Lung (tissue), 17 donors: ENCODE measurements at places on chromosomes 2 and 18. TPM values are rescaled to one million over a fixed set of nuclear protein-coding genes. Genes with fewer than 3 reads are reported as not detected.

DNA sequence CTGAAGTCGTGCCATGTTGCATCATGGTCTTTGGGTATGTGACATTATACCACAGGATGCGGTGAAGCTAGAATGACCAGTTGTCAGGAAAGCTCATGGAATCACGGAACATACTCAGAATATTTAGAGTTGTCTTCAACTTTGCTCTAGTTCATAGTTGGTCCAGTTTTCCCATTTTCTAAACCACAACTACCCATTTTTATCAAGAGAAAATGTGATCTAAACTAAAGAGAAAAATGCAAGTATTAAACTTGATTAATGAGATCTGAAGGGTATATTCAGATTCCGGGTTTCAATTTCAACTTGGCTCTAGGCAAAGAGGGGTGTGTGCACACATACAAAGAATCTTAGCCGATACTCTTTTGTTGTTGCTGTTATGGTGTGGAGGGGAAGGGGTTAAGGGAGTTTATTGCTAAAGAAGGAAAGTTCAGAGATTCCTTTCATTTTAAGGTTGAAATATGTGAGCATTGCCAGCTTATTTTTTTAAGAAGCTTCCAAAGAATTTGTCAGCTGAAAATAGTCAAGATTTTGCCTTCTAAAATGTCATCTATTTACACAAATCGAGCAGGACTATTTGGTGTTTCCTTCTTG lies 516.6 kb upstream of the ZEB2 start:
- no peak for DNase-seq
- H3K36me3 ChIP-seq = no peaks in the 10 kb centered on the region
- no peak overlapping the region for H3K27ac ChIP-seq
- H3K4me3 ChIP-seq = no peak overlapping the region
- no peaks in the 10 kb centered on the region for H3K4me1 ChIP-seq

DNA sequence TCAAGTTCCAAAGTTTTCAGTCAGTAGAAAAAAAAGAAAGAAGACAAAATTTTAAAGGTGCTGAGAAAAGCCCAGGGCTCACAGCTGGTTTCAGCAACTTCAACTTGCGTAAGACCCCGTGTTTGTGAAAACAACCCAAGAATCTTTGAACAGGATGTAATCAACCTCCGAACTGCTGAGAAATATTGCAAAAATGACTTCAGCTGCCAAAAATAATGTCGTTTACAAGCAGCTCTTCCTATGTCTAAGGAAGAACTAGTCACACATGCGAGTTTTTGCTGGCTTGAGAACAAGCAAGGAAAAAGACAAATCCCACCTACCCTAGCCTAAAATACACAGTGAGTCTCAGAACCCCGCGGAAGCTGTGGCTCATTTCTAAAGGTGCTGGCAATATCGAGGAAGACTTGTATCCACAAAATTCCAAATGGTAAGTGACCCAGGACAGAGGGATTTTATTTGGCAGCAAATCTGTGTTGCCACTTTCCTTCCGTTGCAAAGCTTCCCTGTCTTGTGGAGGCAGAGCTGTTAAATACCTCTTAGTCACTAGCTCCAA lies 59.8 kb upstream of the SLC8A1 start:
- DNase-seq = peak; percentile 93
- no peaks in the 10 kb centered on the region for H3K36me3 ChIP-seq
- H3K4me3 ChIP-seq = peak overlapping the region; percentile 31
- peak overlapping the region; percentile 93 for H3K27ac ChIP-seq
- H3K4me1 ChIP-seq = no peaks in the 10 kb centered on the region
- no peaks in the 10 kb centered on the region for H3K27me3 ChIP-seq

DNA sequence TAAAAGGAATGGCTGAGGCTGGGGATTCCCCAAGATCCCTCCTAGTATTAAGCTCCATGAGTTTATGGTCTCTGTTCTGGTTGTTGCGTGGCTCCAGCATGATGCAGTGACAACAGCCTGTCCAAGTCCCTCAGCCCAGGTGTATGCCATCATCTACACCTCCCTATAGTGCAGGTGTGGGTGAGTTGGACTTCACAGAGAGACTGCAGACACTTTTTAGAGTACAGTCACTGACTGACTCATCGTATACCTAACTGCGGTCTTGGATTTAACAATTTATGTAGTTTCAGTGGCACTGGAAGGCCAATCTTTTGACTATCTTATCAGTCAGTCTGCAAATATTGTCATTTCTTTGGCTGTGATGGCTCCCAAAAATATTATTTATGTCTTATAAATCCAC lies 415.0 kb downstream of the TMX3 start:
- no peaks in the 10 kb centered on the region for H3K4me1 ChIP-seq
- no peak overlapping the region for H3K27ac ChIP-seq
- no peaks in the 10 kb centered on the region for H3K27me3 ChIP-seq
- DNase-seq = no peak

DNA sequence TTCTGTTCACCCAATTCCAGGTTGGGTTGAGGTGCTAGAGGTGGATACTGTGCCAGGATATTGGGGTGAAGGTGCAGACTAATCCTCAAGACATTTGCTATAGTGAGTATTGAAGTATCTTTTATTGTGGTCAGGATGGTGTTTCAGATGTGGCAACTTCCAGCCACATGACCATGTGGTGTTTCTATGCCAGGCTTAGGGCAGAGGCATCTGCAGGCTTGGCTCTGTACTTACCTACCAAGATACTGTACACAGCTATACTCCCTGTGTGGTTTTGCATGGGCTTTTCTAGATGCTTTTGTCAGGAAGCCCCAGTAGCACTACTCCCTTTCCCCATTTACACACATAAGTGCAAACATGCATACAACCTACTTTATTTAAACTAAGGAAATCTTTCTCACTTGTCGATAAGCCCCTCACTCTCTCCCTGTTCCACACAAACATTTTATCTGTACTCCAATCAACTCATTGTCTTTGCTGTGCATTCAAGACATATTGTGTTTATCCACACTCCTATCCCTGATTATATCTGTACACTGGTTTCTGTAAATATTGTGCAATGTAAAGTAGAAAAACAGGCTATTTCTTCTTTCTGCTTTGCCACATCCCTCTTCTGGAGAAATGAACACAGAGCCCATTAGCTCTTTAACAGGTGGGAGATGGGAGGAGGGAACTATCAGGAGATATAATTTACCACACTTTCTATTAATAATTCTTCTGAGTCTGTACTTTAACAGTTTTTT lies 12.3 kb downstream of the ARL6IP6 start:
- H3K4me1 ChIP-seq = no peaks in the 10 kb centered on the region
- no peaks in the 10 kb centered on the region for H3K27me3 ChIP-seq
- no peak overlapping the region for H3K4me3 ChIP-seq
- no peak for DNase-seq

DNA sequence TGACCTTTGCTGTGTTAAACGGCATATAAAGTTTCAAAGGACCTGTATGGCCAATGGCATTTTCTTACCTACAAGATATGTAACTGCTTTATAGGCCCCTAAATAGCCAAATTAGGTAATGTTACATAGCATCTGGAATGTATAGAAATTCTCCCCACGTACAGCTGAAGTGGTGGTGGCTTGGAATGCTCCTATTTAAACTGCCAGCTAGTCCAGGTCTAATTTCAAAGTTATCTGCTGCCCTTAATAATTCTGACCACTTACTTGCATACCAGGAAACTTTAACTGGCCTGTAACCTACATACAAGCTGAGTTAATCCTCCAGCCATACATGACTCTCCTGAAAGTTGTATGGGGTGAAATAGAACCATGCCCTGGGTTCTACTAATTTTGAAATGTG lies 1.3 kb downstream of the KIAA2012 start:
- H3K27ac ChIP-seq = no peak overlapping the region
- DNase-seq = no peak
- no peak overlapping the region for H3K4me3 ChIP-seq
- no peaks in the 10 kb centered on the region for H3K36me3 ChIP-seq

- H3K36me3 ChIP-seq = peaks cover 7% of the 10 kb centered on the region
- H3K27me3 ChIP-seq = no peaks in the 10 kb centered on the region
- H3K4me1 ChIP-seq = peaks cover 6% of the 10 kb centered on the region
Measured at GRCh38 chr2:232296776-232297525, 81.6 kb upstream of the ALPP start.

SH3BP4 gene
- 36.5 TPM for total RNA-seq

SEH1L gene
- total RNA-seq = 27.9 TPM

EGR4 gene
- not detected for total RNA-seq
